ENCODE measurements at places on chromosomes 6 and 20.

DNA sequence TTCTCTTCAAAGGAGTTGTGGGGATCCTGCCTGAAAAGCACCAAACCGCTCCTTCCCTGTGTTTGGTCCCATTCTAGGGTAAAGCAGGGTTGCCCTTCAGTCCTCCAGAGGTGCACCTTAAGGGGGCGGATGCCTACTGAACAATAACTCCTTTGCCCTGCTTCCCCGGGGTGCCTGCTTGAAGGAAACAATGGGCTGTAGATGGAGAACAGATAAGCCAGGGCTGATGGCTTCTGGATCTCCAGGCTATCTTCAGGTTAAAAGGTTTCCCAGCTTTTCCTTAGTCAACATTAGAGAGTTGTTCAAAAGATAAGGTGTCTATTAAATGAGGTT, 5.4 kb upstream of the PRDM1 start:
- DNase-seq, result no peak

DNA sequence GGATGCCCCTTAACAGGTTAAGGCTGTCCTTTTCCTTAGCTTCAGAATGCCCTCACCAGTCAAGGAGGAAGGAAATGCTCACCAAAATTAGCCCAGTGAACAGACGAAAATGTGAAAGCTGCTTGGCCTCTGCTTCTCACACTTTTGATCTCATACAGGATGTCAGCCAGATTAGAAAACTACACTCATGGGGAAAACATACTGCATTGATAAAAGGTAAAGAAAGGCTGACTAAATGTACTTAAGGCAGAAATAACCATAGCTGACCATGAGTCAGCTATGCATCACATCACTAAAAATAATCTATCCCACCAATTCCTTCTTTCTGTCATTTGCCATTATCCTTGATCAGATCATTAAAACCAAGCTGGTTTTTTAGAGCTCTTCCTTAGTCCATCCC, 198.4 kb upstream of the TENT5A start:
- DNase-seq, result no peak

DNA sequence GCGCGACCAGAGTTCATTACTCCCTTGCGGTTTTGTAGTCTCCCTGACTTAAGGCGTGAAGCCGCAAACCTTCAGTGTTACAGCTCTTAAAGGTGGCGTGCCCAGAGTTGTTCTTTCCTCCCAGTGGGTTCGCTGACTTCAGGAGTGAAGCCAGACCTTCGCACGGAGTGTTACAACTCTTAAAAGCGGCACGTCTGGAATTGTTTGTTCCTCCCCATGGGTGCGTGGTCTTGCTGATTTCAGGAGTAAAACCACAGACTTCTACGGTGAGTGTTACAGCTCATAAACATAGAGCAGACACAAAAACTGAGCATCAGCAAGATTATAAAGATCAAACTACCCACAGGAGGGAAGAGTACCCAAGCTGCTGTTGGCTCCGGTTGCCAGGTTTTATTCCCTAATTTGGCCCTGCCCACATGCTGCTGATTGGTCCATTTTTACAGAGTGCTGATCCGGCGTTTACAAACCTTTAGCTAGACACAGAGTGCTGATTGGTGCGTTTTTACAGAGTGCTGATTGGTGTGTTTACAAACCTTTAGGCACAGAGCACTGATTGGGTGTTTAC, 10.4 kb downstream of the TMEM14C start:
- no peak for DNase-seq

GRCh38 chr20:10536531-10536930, 101.4 kb downstream of the SLX4IP start:
- peak; percentile 65 for DNase-seq

DNA sequence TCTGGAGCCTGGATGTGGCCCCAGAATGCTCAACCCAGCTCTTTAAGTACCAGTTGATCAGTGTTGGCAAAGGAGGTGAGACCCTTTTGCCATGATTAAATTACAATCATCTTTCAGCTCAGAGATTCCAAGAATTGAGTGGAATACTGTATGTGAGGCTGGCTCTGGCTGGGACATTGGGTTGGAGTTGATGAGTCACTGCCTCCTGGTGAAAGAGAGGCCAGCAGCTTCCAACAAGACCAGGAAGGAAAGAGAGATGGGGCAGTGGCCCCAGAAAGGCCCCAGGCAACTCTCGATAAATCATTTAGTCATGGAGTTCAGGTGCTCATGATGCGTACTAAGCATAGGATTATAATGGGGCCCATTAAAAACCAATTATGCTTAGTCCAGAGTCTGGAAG, 2.1 kb downstream of the TGM6 start:
- DNase-seq, result no peak

- DNase-seq, result no peak
Measured at GRCh38 chr6:39347206-39347605, 24.7 kb upstream of the KCNK16 start.

DNA sequence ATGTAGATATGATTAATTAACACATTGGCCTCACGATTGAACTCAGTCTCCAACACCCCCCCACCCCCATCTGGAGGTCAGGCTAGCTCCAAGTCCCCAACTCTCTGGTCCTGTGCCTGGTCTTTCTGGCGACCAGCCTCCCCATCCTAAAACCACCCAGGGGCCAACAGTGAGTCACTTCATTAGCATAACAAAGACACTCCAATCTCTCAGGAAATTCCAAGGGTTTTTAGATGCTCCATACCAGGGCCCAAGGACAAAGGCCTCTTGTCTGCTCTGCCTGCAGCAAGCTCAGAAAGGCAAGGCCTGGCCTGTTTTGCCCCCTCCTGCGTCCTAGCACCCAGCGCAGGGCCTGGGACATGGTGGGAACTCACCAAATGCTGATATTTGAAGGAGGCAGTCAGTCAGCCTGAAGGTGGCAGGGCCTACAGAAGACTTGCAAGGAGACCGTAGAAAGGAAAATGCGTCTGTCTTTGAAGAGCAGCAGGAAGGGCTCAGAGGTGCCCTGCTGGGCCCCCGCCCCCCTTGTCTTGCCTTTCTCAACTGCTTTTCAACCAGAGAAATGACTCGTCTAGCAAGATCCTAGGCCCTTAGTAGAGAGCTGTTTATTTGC, 184.7 kb downstream of the CDH4 start:
- DNase-seq, result no peak

DNA sequence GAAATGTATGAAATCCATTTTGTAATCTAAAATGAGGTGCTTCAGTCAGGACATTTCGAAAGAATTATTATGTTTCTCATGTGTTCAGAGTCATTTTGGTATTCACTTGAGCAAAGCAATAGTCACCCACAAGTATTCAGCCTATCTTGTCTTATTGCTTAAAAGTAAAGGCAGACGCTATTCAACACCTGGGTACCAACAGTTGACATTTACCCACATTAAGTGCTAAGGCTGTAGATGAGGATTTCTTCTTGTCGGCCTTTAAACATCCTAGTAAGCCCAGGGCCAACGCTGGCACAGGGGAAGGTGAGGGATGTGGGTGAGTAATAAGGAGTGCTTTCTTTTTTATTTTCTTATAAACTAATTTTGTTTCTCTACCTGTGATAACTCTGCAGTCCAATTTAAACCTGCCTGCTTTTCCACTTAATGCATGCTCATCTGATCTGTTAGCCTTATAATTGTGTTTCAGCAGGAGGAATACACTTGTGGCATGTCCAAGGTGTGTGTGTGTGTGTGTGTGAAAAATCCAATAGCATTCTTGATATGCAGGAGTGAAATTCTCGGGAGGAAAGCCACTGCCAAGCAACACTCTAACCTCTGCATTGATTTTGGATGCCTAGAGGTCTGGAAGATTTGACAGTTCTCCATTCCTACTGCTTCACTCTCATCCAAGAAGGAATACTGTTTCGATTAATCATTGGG, 252.0 kb downstream of the SOX4 start:
- DNase-seq, result peak; percentile 30

GRCh38 chr6:125899726-125900182, 56.8 kb upstream of the HINT3 start:
- DNase-seq, result no peak

DNA sequence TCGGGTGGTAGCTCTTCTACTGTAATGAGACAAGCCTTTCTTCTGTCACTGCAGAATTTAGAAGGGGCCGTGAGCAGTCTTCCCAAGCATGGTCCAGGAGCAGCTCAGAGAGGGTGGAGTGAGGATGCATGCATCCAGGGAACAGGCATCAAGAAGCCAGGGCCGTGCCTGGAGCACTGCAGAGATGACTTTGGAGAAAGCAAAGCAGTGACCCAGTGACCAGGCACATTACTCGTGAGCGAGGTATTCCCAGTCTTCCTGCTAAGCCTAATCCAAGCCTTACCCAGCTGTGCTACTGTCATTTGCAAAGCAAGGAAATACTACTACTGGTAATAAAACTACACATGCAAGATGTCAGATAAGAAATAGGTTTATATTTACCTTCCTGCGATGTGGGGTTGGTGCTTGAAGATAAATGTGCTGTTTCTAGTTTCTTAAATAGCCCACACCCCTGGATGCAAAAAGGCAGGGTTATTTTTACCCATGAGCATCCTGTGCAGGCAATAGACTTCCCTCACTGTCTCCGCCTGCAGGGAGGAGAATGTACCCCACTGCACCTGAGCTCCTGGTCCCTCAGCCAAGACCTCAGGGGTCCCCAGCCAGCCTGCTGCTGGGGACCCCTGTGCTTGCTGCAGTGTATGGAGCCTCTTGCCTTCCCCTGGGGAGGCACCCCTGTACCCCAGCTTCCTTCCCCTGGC, 62.9 kb downstream of the SSR1 start:
- DNase-seq, result no peak

DNA sequence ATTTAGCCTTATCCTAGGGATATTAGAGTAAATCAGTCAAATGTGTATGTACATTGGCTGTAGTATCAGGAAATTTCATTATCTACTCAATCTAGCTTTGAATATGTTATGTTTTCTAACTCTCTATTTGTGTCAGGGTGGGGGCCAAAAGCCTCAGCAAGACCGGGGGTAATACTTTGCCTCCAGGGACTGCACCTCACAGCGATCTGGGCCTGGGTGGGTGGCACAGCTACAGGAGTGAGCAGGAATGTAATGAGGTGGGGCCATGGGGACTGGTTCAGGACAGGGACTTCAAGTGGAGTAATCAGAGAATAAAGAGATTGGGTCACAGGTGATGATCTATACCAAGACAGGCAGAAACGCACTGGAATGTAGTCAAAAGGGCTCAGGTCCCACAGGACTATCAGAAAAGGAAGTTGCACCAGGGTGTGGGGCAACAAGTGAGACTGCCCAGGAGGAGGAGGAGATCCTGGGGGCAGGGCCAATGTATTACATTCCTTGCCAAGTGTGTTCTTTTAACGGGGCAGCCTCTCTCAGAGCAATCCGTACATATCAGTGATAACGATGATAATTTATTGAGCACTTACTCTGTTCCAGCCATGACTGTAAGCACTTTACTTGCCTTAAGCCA, 54.0 kb downstream of the PIGU start:
- DNase-seq, result no peak

DNA sequence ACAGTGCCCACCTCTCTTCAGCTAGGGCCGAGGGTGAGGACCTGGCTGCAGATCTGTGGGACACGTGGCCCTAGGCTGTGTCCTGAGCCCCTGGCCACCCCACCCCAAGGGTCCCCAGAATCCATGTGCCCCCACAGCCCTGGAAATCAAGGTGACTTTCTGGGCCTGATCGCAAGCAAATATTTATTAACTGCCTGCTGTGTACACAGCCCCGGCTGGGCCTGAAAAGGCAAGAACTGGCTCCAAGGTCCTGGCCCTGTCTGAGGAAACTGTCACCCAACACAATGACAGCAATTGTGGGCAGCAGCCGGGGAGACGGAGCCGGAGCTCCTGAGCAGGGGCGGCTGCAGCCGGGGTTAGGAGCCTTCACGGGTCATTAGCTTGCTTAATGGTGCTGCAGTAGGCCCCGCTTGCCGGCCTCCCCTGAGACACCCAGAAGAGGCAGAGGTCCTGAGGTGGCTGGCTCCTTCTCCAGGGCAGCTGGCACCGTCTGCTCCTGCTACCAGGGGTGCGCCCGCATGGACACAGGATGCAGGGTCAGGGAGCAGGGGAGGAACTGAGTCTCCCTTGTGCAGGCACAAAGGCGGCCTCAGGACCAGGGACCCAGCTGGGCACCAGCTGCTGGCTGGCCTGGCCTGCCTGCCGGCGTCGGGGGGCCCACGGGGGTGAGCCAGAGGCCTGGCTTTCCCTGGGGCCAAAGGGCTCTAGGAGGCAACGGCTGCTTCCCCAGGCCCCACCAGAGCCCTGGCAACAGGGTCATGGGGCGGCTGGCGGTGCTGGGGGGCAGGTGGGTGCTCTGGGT, 24.1 kb downstream of the NPEPL1 start:
- DNase-seq, result no peak

Data from NCI-H2171 treated with DMSO at 0.1 percent for 48 hours (cell line).